ENCODE measurements at places on chromosomes 11 and 22.

DNA sequence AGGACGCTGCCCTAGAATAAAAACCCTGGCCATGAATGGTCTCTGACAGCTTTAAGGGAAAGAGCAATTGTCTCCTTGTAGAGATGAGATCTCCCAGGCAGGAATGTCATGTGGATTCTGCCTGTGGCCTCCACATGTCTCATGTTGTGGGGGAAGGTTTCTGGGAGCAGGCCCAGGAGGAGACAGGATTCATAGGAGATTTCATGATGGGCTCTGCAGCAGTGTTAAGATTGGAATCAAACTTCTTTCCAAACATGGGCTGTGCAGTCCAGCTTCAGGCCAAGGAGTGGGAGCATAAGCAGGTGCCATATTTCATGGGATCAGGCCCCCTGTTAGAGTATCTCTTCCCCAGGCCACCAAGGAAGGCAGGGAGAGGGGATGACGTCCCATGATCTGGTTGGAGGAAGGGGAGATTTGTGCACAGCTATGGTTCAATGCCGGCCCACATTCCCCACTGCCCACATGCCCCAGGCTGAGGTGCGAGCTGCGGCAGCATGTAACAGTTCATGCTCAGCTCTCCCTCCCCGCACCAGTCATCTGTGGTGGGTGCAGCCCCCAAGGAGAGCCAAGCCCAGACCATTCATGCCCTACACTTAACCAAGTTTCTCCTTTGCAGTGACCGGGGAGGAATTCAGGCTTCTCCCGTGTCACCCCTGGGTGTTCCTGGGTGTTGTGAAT, 42.5 kb downstream of the LMO1 start:
- DNase-seq: no peak

DNA sequence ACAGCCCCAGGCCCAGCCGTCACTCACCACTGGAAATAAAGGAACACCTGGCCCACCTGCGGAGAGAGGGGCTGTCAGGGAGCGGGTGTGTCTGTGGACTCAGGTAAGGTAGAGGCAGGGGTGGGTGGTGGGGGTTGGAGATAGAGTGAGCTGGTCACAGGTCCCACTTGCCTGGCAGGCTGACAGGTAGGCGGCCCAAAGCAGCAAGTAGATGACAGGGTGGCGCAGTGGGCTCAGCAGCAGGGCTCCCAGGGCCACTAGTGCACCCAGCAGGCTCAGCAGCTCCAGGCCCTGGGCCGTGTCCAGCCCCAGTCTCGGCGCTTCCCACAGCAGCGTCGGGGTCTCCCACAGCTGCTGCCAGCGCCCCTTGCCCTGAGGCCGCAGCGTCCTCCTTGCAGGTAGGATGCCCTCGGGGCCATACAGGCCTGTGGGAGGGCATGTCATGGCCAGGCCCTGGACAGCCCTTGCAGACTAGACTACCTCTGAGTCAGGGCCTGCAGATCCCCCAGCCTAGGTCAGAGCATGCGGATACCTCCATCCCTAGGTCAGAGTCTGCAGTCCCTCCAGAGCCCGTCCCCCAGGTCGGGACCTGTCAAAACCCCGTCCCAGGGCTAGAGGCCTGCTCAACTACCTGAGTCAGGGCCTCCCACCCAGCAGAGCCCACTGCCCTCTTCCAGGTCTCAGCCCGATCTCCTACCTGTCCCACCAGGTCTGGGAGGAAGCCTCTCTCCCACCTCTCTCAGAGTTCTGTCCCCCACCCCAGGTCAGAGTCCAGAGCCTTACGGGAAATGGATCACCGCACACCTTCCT, 686 bp downstream of the LMF2 start:
- DNase-seq: no peak

DNA sequence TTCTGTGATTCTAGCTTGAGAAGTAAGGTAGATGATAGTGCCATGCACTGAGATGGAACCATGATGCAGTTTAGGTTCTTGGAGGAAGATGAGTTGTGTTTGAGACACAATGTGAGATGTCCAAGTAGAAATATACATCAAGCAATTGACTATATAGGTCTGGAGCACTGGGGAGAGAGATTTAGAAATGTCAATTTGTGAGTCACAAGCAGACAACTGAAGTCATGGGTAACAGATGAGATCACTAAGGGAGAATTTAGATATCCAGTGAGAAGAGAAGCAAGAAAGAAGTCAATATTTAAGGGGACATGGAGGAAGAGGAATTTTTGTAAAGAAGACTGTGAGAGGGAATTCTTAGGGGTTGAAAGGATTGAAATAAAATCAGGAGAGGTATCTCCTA, 65.1 kb upstream of the RRAS2 start:
- no peak for DNase-seq

- no peak for DNase-seq
Observed at GRCh38 chr11:121372671-121373429, 79.3 kb upstream of the SORL1 start.

- no peak for DNase-seq
Observed at GRCh38 chr11:73017024-73017751, 124.9 kb downstream of the FCHSD2 start.

- no peak for DNase-seq
Observed at GRCh38 chr22:48393041-48393370, 1434.7 kb downstream of the BRD1 start.

- peak; percentile 45 for DNase-seq
Observed at GRCh38 chr22:43921370-43921769, 2.2 kb upstream of the PNPLA3 start.

GRCh38 chr22:48941033-48941902, 886.4 kb downstream of the BRD1 start:
- no peak for DNase-seq
